ENCODE measurements at places on chromosomes 5 and 9.

- DNase-seq, result no peak
These were observed 5.3 kb downstream of the IL9 start for GRCh38 chr5:135890296-135890695.

- no peak for DNase-seq
These were observed 30.4 kb downstream of the RASGRF2 start for GRCh38 chr5:80990527-80990926.

DNA sequence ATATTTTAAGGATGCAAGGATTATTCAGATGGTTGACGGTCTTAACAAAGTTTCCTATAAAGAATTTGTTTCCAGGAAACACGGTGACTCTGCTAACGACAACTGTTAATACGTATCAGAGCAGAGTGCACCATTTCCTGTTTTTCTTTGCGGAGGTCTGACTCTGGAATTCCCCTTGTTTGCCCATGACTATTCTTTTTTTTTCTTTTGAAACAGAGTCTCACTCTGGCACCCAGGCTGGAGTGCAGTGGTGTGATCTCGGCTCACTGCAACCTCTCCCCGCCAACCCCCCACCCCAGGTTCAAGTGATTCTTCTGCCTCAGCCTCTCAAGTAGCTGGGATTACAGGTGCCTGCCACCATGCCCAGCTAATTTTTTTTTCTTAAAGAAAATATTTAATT, 115.9 kb downstream of the CDC42SE2 start:
- no peak for DNase-seq

- DNase-seq, result no peak
These were observed 37.4 kb downstream of the ELOVL7 start for GRCh38 chr5:60806591-60807243.

GRCh38 chr9:136362450-136362784, 1.1 kb downstream of the DNLZ start:
- DNase-seq, result no peak

DNA sequence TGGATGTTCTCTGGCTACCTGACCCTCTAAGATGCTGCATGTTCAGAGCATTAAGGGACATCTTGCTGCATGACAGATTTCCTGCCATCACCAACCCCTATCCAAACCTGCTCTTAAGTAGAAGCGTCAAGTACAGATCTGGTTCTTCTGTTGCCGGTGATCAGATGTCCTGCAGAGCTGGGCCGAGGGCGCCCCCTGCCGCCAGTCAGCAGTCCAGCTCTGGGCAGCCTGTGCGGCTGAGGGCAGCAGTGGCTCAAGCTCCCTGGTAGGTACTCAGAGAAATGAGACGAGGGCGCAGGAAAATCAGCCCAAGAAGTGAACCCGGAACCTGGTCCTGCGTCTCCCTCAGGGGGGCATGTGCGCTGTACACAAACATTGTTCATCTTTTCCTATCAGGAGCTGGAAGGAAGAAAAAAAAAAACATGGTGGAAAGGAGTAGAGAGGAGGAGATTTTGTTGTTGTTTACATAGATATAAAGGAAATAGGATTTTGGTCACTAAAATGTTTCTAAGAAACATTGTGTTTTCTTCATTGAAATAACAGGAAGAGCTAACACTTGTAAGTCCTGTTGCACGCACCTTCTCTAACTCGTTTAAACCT, 95.8 kb downstream of the CFAP90 start:
- peak; percentile 54 for DNase-seq

- peak; percentile 97 for DNase-seq
These were observed 535 bp downstream of the DOLPP1 start for GRCh38 chr9:129081388-129081904.

All from AG08396 (cell line).